ENCODE measurements at places on chromosomes 13 and 19.
A peak's percentile ranks its signal among the peaks of the same experiment; 100 is the strongest.

- no peak for DNase-seq
Measured at GRCh38 chr13:51585696-51586095, 1.4 kb downstream of the WDFY2 start.

DNA sequence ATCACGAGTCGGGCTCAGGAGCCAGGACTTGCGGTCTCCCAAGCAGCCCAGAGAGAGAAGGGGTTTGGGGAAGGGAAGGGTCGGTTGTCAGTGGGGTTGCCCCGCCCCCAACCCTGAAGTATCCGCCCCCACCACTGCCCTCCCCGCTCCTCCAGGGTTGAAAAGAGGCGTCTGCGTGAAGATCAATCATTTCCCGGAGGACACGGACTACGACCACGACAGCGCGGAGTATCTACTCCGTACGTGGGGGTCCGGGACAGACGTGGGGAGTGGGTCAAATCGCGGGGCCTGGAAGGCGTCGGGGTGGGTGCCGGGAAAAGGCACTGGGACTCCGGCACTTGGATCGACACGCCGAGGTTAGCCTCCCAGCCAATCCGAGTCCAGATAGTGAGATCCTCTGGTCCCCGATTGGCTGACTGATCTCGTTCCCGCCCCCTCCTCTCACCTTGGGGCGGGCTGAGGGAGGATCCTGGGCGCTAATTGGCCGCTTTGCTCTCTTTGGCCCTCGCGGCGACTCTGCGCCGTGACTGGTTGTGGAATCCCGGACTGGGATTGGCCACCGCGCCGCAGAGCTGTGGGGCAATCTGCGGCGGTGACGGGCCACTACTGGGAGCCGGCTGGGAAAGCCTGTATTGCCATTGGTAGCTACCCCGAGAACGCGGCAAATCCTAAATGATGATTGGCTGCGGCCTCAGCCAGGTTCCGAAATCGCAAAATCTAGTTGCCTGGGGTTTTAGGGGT lies 13.3 kb upstream of the CACNG6 start:
- peak; percentile 65 for DNase-seq

GRCh38 chr13:60620611-60621395 lies 223.8 kb downstream of the TDRD3 start:
- no peak for DNase-seq

GRCh38 chr19:13012690-13013608 lies 17.7 kb downstream of the NFIX start:
- DNase-seq = peak; percentile 52

DNA sequence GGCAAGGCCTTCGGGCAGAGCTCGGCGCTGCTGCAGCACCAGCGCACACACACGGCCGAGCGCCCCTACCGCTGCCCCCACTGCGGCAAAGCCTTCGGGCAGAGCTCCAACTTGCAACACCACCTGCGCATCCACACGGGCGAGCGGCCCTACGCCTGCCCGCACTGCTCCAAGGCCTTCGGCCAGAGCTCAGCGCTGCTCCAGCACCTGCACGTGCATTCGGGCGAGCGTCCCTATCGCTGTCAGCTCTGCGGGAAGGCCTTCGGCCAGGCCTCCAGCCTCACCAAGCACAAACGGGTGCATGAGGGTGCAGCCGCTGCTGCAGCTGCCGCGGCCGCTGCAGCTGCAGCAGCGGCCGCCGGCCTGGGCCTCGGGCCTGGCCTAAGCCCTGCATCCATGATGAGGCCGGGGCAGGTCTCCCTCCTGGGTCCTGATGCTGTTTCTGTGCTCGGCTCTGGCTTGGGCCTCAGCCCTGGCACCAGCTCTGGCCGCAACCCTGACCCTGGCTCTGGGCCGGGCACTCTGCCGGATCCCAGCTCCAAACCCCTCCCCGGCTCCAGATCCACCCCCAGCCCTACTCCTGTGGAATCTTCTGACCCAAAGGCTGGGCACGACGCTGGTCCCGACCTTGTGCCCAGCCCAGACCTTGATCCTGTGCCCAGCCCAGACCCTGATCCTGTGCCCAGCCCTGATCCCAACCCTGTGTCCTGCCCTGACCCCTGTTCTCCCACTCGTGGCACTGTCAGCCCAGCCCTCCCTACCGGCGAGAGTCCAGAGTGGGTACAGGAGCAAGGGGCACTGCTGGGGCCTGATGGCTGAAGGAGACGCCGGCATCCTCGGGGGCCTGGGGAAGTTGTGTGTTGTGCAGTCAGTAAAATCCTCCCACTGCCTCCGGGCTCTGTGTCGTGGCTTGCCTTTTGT lies 2.0 kb upstream of the MCOLN1 start:
- DNase-seq = no peak

- no peak for DNase-seq
Measured at GRCh38 chr13:111458001-111458531, 137.6 kb downstream of the TEX29 start.

GRCh38 chr19:23070353-23071146 lies 46.3 kb upstream of the ZNF730 start:
- DNase-seq = peak; percentile 51

GRCh38 chr13:94658926-94659597 lies 53.3 kb downstream of the SOX21 start:
- DNase-seq = no peak

DNA sequence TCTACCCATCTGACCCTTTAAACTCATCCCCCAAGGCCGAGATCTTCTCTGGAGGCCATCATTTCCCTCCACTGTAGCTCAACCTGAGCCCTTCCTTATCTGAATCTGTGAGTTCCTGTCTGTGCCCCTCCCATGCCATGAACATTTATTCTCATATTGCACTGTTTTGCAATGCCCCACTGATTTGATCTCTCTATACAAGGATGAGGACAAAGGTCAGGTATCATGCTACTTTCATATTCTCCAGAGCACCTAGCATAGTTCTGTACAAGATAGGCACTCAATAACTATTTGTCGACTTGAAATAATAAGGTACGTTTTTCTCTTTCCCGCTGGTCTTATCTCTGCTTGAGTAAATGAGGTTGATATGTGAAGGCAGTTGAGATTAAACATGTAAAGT lies 135.5 kb downstream of the KLF5 start:
- no peak for DNase-seq

DNA sequence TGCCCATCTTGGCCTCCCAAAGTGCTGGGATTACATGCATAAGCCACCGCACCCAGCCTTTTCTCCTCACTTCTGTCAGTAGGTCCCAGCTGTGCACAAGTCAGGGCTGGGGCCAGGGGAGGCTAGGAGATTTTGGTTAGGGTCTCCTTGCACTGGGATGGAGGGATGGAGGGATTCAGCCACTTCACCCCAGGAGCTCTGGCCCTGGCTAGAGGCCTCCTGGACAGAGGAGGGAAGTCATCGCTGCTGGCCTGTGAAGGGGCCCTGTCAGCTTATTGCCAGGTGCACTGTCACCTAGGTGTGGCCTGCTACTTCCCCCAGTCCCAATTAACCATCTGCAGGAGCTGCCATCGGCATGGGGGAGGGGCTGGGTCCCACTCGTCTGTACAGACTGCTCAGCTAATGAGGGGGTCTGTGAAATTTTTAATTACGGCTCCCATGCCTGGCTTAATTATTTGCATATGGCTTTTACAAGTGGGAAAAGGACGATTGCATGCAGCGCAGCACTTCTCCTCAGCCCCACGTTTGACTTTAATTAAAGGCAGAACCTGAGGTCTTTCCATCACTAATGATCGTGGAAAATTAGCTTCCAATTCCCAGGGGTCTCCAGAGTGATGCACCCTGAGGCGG lies 52.4 kb downstream of the CHST8 start:
- DNase-seq = no peak

- no peak for DNase-seq
Measured at GRCh38 chr19:54298357-54299125, 14.4 kb downstream of the LILRA5 start.

DNA sequence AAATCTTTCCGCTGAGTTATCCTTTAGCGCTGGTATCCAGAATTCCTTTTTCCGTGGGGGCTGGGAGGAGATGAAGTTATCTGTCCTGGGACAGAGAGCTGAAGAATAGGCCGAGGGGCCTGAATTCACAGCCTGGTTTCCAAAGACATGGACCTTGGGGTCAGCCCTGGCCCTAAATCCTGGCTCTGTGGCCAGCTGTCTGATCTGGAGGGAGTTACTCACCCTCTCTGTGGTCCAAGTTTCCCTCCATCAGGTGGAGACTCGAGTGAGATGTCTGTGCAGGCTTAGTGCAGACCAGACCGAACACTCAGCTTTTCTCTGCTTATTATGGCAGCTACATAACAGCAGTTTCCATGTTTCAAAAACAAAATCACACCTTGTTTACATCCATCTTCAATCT lies 59.6 kb downstream of the CDADC1 start:
- no peak for DNase-seq

DNA sequence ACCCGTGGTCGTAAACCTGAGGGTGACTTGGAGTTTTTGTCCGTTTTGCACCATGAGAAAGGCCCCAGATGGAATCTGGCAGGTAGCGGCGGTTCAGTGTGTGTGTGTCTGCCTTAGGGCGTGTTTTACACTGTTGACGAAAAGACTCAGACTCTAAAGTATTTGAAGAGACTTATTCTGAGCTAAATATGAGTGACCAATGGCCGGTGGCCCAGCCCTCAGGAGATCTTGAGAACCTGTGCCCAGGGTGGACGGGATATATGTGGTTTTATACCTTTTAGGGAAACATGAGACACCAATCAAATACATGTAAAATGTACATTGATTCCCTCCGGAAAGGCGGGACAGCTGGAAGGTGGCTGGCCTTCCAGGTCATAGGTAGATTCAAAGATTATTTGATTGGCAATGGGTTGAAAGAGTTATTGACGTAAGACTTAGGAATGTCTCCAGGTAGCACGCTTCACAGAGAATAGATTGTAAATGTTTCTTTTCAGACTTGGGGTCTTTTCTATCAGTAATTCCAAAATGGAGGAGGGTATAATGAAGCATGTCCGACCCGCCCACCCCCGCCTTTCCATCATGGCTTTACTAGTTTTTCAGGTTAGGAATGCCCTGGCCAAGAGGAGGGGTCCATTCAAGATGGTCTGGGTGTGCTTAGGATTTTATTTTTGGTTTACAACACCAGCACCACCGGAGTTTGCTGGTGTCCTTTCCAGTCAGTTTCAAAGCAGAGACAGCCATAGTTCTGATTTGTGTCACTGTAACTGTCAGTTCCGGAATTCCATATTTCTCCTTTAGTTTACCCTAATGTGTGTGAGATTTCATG lies 1.0 kb upstream of the ZNF529 start:
- no peak for DNase-seq

GRCh38 chr13:72217142-72217541 lies 350.1 kb upstream of the DACH1 start:
- DNase-seq = no peak

DNA sequence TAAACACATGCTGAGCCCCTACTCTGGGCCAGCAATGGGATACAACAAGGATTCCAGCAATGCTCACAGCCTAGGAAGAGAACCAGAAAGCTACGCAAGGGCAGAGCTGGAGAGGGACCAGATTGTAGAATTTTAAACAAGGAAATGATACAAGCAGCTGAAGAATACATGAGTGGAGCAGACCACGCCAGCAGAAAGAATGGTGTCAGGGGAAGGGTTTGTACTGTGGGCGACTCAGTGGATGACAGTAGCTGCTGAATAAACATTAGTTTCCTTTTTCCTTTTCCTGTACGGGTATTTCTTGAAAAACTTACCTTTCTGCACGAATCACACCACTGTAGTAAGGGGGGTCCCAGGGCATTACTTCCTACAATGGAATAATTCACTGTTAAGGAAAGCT lies 30.7 kb downstream of the MIPEP start:
- no peak for DNase-seq

DNA sequence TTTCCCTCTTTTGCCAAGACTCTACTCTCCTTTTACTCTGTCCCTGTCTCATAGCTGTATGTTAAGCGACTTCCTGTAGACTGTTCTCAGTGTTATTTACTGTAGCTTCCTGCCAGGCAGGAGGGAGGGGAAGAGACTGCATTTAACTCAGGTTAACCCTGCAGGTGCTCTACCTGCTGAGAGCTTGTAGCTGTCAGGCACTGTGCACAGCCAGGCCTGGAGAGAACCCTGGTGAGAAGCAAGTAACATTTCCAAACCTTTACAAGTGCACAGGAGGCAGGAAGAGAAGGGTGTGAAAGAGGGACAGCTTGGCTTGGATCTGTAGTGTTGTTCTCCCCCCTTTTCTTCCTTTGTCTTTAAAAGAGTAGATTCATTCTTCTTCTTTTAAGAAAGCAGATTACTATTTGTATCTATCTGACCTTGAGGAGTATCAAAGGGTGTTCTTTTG lies 167.1 kb downstream of the LMO7 start:
- DNase-seq = no peak

GRCh38 chr13:82501834-82502233 lies 1380.4 kb downstream of the SLITRK1 start:
- DNase-seq = no peak

DNA sequence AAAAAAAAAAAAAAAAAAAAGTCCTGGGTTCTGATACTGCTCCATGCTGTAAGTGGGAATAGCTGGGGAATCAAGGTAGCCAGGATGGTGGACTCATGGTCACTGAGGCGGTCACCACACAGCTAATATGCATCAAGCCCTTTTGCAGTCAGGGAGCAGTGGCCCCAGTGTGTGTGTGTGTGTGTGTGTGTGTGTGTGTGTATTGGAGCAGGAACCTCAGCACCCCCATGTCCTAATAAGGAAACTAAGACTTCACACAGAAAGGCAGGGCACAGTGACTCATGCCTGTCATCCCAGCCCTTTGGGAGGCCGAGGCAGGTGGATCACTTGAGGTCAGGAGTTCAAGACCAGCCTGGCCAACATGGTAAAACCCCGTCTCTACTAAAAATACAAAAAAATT lies 12.0 kb downstream of the B3GNT3 start:
- no peak for DNase-seq

DNA sequence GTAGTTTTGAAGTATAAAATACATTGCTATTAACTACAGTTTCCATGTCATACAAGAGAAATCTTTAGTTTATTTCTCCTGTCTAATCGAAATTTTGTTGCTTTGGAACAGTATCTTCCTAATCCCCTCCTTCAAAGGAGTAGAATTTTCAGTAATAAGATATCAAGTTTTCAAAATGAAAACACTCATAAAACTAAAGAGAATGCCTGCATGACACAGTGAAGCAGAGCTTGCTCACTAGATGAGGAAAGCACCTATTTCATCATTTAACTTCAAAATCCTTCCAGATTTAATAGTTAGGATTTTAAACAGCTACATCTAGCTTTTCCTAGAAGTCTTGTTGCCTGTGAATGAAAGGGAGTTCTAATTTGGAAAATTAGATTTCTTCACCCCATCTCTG lies 80.8 kb downstream of the TNFSF11 start:
- DNase-seq = no peak

- no peak for DNase-seq
Measured at GRCh38 chr13:27374126-27374613, 50.2 kb upstream of the GTF3A start.
